NCI-H187 treated with DMSO at 0.1 percent for 48 hours (cell line): ENCODE measurements at places on chromosomes 2 and 18.

DNA sequence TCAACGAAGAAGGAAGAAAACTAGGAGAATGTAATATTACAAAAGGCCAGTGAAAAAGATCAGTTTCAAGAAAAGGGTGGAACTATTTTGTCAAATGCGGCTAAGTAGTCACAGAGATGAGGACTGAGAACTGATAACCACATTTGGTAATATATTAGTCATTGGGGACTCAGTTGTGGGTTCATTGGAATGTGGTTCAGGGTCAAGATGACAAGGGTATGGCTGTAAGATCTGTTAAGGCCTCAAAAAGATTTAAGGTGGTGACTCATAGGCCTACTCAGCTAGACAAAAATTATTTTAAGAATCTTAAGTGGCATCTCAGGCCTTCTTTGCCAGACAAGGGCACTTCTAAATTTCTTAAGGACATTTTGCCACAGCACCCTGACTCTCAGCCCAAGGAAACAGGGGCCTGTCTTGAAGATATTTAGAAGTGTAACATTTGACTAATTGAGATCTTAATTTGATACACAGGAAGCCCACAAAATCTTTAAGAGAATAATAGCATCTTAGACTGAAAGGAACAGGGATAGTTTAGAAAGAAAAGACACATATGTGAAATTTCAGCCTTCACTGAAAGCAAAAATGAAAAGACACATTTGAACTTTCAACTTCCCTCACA is 81.3 kb downstream of the STRADB start:
- DNase-seq = no peak

DNA sequence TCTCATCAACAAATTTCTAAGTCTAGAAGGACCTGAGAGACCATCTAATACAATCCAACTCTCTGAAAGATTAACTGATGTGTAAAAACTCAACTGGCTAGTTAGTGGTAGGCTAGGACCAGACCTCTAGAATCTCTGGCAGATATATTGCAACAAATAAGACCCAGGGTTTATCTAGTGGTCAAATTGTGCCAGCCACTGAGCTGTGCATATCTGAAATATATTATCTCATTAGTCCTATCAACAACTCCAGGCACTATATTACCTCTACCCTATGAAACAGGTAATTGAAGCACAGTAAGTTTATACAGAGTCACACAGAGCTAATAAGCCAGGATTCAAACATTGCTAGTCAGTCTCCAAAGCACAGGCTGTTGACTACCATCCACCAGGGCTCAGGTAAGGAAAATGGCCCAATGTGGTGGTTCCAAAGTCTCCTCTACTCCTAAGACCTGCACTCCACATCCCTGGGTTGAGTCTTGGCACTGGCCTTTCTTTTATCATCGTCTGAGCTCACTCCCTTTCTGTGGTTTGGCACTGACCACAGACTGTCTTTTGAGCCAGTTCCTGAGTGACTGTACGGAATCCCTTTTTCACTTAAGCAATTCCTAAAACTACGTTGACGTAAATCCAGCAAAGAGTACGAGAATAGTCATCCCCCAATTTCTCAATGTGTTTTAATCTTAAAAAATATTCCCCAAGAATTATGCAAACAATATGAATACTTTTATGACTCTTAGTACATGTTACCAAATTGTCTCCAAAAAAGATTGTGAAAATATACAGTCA is 11.9 kb upstream of the PID1 start:
- no peak for DNase-seq

GRCh38 chr2:209512971-209513370 is 89.1 kb downstream of the MAP2 start:
- DNase-seq = no peak

DNA sequence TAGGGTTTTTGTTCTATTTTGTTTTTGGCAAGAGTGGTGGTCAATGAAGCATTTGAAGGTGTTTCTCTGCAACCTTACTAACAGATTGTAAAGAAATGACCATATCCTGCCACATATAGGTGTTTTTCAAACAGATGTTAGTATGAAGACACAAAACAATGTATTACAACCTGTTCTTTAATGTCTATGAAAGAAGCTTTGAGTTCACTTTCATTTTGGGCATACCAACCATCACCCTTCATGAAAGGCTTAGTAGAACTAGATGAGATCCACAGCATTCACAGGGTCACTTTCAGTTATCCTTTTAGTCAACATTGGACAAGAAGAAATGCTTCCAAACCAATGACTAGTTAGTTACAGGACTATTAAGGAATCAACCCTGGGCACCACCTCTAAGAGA is 95.1 kb downstream of the EHBP1 start:
- DNase-seq = no peak

GRCh38 chr2:224217233-224217961 is 178.3 kb upstream of the SERPINE2 start:
- no peak for DNase-seq

GRCh38 chr2:120635146-120635545 is 100.5 kb upstream of the GLI2 start:
- DNase-seq = no peak

GRCh38 chr2:237525559-237526157 is 38.6 kb downstream of the MLPH start:
- DNase-seq = no peak

GRCh38 chr18:11785444-11786055 is 65.7 kb upstream of the CHMP1B start:
- DNase-seq = no peak

- no peak for DNase-seq
These were observed 19.2 kb downstream of the NEURL3 start for GRCh38 chr2:96485751-96486651.

GRCh38 chr2:172119089-172119488 is 16.4 kb upstream of the DLX2 start:
- no peak for DNase-seq

DNA sequence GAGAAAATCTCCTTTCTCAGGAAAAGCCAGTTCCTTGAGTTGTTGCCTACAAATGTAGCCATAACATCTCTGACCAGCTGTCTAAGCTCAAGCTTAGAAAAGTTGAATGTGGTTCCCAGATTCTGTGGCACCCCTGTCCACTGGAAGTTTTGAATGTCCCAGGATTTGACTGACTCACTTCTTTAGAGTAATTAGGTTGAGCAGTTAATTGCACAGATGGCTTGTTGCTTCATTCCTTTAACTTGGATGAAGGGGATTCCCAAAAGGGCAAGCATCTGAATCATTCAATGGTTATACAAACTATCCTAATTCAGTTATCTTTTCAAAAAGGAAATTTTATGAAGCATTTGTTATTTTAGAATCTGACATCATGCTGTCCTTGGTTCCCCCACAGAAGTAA is 374.7 kb downstream of the LNPK start:
- no peak for DNase-seq

- DNase-seq = peak; percentile 43
These were observed 79.9 kb downstream of the ALK start for GRCh38 chr2:29841386-29842004.
